ENCODE measurements at places on chromosomes 4 and X.

DNA sequence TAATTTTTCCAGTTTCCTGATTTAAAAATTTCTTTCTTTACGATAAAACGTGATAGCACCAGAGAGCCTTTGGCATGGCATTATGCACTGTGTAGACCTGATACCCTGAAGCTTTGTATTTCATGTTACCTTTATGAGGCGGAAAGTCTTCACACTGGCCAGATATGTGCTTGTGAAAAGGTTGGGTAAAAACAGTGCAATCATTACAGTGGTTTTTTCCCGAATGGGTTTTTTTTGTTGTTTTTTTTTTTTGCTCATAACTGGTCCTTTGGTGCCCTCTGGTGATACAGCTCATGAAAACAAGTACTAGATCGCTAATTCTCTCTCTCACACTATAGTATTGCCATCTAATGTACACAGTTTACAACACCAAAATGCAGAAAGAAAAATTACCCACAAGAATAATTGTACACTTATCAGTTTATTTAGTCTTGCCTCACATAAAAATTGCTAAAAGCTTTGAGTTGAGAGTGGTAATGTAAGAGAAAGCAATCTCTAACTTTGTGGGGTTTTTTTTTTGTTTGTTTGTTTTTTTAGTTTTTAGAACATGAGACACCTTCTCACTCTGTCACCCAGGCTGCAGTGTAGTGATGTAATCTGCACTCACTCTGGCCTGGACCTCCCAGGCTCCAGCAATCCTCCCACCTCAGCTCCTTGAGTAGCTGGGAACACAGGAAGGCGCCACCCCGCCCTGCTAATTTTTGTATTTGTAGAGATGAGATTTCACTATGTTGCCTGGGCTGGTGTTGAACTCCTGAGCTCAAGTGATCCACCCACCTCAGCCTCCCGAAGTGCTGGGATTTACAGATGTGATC, 21.3 kb downstream of the SPCS3 start:
- DNase-seq: peak; percentile 28

DNA sequence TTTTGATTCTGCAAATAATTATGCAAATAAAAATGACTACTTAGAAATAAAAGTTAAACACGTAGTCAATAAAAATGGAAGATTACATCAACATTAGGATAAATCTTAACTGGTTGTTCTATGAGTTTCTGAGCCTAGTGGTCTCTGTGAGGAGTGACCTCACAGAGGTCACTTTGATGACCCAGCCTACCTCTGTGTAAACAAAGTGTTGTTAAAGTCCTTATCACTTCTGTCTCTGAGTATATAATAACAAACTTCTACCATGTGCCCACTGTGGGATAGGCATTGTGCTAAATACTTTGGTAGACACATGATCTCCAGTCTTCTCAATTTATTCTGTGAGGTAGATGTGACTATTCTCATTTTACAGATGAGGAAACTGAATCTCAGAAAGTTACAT, 85.4 kb downstream of the PDE5A start:
- no peak for DNase-seq

- peak; percentile 21 for DNase-seq
Observed at GRCh38 chrX:83469551-83469950, 38.5 kb upstream of the POU3F4 start.

- DNase-seq: no peak
Observed at GRCh38 chr4:136709897-136710296, 822.4 kb downstream of the PCDH18 start.

DNA sequence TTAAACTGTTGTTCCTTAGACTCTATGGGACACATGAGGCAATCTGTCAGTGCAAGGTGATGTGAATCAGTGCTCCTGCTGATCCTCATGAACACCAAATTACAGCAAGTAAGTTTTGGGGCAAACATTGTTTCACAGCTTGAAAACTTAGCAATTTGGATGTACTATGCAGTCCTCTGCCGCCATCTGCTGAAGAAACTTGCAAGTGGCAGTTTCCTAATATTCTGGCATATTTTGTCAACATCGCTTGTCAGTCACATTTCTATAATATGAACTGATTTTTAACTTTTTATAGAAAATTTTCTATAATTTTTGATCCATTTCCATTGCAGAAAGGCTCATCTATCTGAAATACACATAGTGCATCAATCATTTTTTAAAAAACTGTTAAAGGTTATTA, 56.3 kb downstream of the ZAR1 start:
- no peak for DNase-seq

DNA sequence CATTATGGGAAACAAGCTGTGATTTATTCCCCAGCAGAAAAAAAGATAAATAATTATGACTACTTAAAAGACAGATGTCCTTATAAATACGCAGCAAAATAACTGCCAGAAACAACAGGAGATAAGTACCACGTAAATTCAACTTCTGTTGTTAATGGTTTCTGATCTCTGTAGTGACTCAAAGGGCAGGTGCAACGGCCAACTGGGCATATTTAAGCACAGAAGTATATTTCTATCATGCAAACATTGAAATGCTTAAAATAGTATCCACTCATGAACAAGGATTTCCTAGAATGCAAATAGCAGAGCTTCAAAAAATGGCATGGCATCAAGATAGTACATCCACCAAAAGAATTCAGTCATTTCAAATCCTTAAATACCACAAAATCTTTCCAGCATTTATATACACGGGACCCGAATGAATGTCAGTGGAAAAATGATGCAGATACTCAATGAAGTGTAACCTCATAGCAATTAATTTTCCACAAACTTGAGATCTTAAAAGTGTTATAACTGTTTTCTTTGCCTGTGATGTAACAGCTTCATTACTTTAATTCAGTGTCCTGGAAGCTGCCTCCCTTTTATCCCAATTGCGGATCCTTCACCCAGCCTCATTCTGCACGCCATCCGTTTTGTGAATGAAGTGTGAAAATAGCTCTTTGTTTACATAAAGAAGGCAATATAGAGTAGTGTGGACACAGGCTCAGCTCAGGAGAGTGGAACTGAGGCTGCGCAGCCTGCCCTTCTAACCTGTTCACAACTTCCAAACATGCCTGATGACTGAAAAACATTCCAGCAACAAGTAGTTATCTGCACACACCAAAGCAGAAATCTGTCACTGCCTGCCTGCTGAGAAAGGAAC, 10.2 kb downstream of the PDGFC start:
- no peak for DNase-seq

- DNase-seq: no peak
Observed at GRCh38 chr4:181741513-181741912, 501.7 kb upstream of the TENM3 start.

GRCh38 chrX:53678667-53679066, 7.9 kb downstream of the HUWE1 start:
- no peak for DNase-seq

- DNase-seq: no peak
Observed at GRCh38 chr4:151530783-151531182, 121.8 kb downstream of the FHIP1A start.

GRCh38 chr4:175306436-175306835, 388.3 kb downstream of the ADAM29 start:
- no peak for DNase-seq

- no peak for DNase-seq
Observed at GRCh38 chr4:134144337-134144736, 57.3 kb downstream of the PABPC4L start.

GRCh38 chr4:179855469-179855868, 2387.7 kb upstream of the TENM3 start:
- no peak for DNase-seq

DNA sequence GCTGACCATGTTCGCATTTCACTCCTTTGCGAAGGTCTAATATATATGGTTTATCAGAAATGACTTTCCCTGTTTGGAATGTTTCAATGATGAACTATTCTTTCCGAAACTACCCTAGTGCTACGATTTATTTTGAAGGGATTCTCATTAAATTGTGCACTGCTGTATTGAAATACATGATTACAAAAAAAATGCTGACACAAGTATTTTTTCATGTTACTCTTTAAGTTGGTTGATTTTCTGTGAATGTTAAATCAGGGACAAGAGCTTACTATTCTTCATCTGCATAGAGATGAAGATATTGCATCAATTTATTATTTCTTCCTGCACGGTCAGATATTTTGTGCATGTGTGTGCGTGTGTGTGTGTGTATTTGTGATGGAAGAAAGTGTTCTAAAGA, 731.5 kb upstream of the AGA start:
- no peak for DNase-seq

DNA sequence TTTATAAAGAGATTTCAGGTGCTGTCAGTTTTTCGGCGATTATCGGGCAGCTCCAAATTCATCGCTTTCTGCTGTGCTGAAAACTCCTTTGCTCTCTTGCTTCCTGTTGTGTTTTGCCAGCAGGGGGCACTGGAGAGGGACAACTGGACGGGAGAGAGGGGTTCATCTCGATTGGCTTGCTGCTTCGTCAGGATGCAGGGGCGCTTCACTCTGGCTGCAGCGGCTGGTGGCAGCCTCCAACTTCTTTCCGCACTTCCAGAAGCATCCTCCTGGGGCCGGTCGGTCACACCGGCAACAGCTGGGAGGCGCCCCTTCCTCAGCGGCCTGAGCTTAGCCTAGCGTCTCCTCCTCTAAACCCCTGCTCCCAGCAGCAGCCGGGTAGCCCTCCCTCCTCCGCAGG, 29.5 kb downstream of the MSL3 start:
- DNase-seq: peak; percentile 21

DNA sequence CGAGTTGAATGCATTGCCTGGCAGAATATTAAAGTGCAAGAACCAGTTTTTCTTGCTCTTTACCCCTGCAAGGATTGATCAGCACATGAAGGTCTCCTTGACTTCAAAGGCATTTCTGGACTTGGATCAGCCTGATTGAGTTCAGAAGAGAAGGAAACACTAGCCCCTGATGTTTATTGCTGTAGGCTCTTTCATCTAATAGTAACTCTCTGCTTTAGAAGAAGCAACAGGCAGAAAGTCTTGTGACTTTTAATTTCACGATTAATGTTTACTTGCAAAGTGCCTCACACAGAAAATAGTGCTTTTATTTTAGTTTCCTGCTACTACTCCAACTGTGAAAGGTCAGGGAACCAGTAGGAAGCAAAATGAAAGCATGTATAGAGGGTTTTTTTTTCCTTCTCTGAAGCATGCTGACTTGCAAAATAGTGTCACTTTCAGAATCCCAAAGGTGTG, 69.1 kb downstream of the PCDH7 start:
- no peak for DNase-seq

DNA sequence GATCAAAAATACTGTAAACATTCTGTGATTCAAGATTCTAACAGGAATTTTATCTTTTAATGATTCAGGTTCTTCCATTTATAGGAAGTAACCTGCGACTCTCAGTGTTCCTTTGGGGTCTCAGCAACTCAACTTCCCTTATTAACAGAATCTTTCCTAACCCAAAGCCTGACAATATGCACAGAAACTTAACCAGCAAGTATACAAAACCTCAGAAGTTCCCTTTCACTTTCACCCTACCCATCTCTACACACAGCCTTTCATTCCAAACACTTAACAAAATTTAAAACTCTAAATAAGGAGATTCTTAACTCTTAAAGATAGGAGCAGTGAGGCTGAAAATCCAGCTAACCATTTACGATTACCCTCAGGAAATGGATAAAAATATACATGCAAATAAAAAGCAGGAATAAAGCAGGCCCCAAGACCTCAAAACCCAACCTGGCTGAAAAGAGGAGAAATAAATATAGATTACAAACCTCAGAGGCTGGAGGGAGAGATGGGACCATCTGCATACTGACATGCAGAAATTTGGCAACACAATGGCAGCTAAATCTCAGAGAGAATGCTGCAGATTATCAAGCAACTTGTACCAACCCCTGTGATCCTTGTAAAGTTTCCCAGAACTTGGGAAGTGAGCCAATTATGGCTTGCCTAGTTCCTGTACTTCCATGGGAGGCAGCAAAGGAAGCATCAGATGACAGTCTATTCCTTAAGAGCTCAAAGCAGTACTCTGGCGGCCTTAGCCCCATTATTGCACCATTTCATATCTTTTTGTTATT, 101.0 kb downstream of the ATP11C start:
- DNase-seq: no peak

GRCh38 chr4:186798951-186799659, 75.4 kb upstream of the FAT1 start:
- DNase-seq: no peak

DNA sequence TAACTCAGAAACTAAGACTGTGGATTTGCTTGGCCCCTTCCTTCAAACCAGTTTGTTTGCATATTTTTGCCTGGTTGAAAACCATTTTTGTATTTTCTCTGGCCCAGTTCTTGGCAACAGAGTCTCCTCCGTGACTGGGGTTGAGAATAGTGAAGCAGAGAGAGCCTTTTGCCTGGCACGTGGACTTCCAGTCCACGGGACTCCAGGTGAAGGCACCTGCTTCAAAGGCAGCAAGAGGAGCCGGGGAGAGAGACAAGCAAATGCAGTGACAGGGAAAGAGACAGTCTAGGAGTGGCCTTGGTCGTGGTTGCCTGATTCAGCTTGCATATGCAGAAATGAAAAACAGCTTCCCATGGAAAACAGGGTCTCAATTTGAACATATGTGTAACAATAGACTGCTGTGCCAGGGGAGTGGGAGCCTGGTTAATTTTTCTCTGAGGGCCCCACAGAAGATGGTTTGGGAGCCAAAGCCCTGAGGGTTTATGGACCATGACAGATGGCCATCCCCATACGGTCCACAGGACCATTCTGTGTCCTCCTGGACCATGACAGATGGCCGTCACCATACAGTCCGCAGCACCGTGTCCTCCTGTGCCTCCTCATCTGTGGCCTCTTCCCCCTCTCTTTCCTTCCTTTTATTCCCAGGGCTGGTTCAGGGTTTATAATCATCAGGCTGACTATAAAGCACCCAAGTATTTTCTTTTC, 272.2 kb upstream of the RASGEF1B start:
- no peak for DNase-seq

GRCh38 chr4:154067786-154068185, 278.9 kb upstream of the SFRP2 start:
- no peak for DNase-seq

GRCh38 chrX:116873671-116874070, 410.9 kb upstream of the CT83 start:
- no peak for DNase-seq

DNA sequence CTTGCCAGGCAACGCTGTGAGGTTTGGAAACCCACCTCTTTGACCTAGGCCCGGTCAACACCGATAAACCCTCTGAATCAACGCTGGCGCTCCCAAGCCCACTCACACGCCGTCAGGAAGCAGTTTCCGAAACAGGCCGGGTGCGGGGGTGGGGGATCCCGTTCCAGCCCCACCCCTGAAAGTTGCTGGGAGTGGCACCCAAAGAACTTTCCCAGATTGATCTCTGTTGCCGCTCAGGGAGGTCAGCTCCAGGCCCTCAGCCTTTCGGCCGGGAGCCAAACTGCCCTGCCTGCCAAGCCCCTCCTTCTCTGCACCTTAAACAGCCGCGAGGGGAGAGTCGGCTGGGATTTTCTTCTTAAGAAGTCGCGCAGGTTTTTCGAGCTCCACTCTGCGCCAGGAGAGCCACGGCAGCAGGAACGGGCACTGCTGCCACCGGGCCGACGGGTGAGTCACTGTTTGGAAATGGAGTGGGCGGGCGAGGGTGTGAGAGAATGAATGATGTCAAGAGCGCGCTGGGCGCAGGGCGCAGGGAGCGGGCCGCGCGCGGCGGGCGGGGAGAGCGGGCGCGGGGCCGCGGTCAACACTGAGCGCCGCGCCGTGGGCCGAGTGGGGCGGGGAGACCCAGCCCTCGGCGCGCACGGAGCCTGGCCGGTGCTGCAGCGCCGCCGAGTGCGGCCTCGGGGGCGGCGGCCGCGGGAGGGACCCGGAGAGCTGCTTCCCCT, at the start of gene SGMS2:
SGMS2 (plus strand) TSS at position 583 of the 722 bp plus-strand sequence. CDS start 70,622 bp downstream, outside the sequence.
- peak; percentile 45 for DNase-seq

- DNase-seq: no peak
Observed at GRCh38 chr4:36360755-36361154, 79.3 kb downstream of the DTHD1 start.

GRCh38 chr4:155722336-155722735, 36.5 kb upstream of the GUCY1B1 start:
- no peak for DNase-seq

- no peak for DNase-seq
Observed at GRCh38 chr4:119189638-119190037, 22.9 kb upstream of the USP53 start.
